Right renal pelvis (tissue), 4 donors: ENCODE measurements at places on chromosomes 5 and 9.

- no peak for DNase-seq
Measured at GRCh38 chr5:123530728-123531127, 18.8 kb downstream of the CSNK1G3 start.

DNA sequence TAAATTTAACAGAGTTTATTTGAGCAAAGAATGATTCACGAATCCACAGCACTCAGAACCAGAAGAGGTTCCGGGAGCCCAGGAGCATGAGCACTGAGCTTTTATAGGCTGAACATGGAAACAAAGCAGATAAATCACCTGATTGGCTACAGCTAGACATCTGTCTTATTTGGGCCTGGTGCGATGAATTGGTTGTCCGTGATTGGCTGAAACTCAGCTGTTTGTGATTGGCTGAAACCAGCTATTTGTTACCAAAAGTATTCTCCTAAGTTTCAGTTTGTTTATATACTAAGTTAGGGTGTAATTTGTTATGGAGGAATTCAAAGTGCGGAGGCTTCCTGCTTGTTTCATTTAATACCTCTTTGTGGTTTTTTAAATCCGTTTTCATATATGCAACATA is 15.8 kb upstream of the LCP2 start:
- DNase-seq = no peak

GRCh38 chr9:117074342-117074662 is 340.6 kb downstream of the ASTN2 start:
- DNase-seq = no peak

DNA sequence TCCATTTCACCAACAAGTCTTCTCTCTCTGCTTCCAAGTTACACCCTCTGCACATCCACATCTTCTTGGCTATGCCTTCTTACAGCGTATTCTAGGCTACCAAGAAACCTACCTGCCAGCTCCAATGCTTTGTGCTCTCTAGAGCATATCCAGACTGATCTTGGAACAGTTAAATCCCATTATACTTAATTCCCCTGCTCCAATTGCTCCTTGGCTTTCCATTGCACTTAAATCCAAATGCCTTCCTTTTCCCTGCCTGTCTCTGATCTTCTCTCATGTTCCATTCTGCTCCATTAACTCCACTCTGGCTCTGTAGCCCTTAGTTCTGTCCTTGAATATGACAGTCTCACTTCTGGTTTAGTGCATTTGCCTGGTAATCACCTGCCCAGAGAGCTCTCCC is 322.4 kb downstream of the LRRC70 start:
- no peak for DNase-seq

DNA sequence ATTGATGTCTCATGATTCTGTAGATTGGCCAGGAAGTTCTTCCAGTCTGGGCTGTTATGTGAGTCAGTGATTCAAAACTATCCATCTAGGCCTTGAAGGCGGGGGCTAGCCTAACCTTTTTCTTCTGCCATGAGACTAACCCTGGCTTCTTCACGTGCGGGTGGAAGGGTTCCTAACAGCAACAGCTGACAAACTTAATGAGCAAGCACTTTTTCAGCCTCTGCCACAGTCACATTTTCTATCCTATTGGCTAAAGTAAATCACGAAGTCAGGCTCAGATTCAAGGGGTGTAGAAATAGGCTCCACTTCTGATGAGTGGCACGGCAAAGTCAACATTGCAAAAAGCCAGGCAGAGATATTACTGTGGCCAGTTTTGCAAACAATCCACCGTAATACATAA is 68.4 kb downstream of the STK32A start:
- DNase-seq = no peak

- no peak for DNase-seq
Measured at GRCh38 chr5:77262697-77263096, 52.2 kb downstream of the PDE8B start.

DNA sequence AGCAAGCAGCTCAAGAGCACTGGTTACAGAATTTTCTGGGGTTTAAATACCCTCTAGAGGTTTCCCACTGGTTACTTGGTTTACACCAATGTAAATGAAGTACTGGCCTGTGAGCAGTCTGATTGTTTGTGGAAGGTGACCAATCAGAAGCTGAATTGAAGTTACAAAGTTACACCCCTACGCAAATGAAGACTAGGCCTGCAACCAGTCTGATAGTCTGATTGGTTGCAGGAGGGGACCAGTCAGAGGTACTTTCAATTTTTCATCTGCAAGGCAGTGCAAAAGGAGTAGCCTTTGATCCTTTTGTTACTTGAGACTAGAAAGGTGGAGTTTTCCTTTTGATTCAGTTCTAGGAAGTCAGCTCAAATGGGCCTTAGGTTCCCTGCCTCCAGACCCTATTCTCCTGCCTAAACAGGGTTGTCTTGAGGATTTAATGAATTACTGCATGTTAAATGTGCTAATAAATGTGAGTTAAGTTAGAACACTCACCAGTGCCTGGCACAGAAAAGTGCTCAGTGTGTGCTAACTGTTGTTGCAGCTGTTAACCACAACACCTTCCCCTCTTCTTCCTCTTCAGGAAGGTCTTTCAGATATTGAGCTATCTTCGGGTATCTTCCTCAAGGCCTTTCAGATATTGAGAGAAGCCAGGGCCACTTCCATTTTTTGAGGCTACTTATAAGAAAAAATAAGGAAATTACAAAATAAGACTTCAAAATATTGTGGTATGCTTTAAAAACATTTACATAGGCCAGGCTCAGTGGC is 32.1 kb upstream of the CLINT1 start:
- no peak for DNase-seq

- DNase-seq = no peak
Measured at GRCh38 chr5:171725205-171725601, 60.4 kb upstream of the SMIM23 start.
